Ureter (tissue), 1 donor: ENCODE measurements at places on chromosomes 7 and 10. TPM values are rescaled to one million over a fixed set of nuclear protein-coding genes. Genes with fewer than 3 reads are reported as not detected.

Gene AGK
- total RNA-seq: 43.0 TPM

Gene IFIT2
- total RNA-seq: 4.0 TPM

Gene OR6V1
- not detected for total RNA-seq

GRCh38 chr7:132789281-132789680 is 213.0 kb upstream of the PLXNA4 start:
- no peak for DNase-seq

GRCh38 chr10:106956216-106956915 is 208.1 kb downstream of the SORCS1 start:
- no peak for DNase-seq

DNA sequence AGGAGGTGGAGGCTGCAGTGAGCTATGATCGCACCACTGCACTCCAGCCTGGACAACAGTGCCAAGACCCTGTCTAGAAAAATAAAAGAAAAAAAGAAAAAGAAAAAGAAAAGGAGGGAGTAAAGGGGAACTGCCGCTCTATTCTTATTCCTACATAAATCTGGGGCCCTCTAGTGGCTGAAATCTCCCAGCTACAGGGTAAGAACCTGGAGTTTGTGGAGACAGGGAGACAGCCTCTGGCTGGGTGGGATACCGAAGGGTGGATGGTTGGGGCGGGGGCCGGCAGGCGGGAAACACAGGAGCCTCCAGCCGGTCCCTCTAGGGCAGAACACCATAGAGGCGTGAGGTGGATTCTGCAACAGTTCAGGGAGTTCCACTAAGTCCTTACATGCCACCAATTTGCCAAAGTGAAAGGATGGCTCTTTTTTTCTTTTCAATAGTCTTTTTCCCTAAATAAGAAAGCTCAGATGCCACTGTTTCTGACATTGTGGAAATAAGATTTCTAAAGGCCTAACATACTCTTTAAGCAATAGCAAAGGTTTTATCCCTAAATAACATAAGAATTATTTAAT is 117.3 kb downstream of the SVIL start:
- DNase-seq: no peak

DNA sequence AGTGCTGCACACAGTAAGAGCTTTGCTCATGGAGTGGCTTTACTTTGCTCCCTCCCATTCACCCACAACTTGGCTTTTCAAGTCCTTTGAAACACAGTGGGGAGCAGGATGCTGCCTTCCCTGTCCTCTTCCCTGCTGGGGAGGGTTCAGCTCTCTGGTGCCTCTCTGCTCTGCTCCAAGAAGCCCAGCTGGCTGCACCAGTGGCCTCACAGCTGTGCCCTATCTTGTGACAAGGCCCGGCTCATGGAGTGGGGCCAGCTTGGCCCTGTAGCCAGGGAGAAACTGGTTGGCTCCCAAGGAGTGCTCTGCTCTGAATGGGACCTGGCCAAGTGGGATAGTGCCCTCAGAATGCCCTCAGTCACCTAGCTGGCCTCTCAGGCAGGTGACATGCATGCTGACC is 212.3 kb upstream of the ZMIZ1 start:
- DNase-seq: peak; percentile 70

- DNase-seq: no peak
These were observed 147.4 kb downstream of the CALCR start for GRCh38 chr7:93427107-93427506.

GRCh38 chr10:93363891-93364648 is 118.1 kb downstream of the MYOF start:
- DNase-seq: peak; percentile 47

DNA sequence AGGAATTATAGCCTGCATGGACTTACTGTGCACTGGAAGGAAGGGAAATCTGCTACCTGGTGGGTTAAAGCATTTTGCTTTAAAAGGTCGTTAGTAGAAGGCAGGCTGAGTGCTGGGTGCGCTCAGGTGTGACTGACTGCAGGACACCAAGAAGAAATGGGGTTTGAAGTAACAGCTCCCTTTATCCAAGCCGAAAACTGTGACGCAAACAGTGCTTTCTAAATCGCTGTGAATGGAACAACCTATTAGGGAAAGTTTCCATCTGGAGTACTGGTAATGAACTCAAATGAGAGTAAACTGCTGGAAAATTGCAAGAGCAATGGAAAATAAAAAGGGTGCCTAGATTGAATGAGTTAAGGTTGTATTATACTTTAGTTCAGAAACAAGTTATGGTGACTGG is 95.3 kb downstream of the CNNM2 start:
- DNase-seq: no peak

- DNase-seq: no peak
These were observed 93.6 kb downstream of the CACNB2 start for GRCh38 chr10:18233775-18234174.
